A172 (cell line): ENCODE measurements at places on chromosomes 2 and 18. TPM values are rescaled to one million over a fixed set of nuclear protein-coding genes. Genes with fewer than 3 reads are reported as not detected.

The PLA2R1 gene
- 1.7 and 2.5 TPM in 2 replicates for total RNA-seq

- no peak for DNase-seq
Observed at GRCh38 chr18:78144669-78145068, 834.9 kb upstream of the SALL3 start.

The GPR39 gene
- 3.6 and 4.7 TPM in 2 replicates for total RNA-seq

- DNase-seq: no peak
Observed at GRCh38 chr18:76380791-76381405, 114.1 kb downstream of the ZNF516 start.

- peak; percentile 98 for DNase-seq
Observed at GRCh38 chr2:45024600-45025291, 15.5 kb upstream of the SIX2 start.

The CROCC2 gene
- total RNA-seq: 0.02 TPM in 1 of 2 replicates, not detected in the other
